ENCODE measurements at places on chromosomes 7 and 10.

DNA sequence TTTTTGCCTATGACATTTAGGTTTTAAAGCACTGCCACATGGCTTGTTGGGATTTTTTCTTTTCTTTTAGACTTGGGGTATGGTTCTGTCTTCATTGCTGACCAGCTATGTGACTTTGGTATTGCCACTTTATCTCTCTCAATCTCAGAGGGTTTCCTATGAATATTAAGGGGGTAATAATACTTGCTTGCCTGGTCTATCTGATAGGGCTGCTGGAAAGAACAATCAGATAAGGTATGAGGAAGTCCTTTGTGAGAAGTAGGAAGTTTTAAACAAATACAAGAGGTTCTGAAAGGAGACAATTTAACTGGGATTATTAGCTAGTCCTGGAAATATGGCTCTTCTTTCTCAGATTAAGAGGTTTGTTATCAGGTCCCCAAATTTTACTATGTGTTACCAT is 80.8 kb downstream of the ZNF92 start:
- DNase-seq = no peak

DNA sequence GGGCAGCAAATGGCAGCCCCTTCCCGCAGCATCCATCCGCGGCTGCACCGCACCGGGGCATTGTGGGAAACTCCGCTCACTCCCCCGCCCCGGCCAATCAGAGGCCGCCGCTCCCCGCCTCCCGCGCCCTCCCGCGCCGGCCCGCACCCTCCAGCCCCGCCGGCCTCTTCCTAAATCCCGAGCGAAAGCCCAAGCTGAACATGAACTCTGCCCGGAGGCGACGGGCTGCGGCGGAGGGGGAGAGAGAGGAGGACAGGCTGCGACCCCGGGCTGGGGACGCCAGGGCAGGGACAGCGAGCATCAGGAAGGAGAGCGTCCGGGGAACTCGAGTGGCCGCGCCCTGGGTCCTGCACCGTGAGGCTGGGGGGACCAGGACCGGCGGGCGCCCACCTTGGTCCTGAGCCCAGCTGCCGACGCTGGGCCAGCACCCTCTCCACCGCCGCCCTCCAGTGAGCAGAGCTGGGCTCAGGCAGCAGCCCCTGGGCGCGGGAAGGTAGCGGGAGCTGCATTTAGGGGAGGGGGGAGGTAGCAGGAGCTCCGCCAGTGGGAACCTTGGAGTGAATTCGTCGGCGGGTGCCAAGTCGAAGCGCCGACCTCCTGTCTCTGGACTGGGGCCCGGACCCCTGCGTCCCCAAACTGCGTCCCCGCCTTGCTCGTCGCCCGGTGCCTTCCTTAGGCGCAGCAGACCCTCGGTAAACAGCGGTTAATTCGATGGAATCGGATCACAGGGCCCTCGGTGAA is at the start of gene DGKI:
Gene DGKI, minus strand, starts transcription at position 148 of the 741 bp plus-strand sequence.
- DNase-seq = no peak

DNA sequence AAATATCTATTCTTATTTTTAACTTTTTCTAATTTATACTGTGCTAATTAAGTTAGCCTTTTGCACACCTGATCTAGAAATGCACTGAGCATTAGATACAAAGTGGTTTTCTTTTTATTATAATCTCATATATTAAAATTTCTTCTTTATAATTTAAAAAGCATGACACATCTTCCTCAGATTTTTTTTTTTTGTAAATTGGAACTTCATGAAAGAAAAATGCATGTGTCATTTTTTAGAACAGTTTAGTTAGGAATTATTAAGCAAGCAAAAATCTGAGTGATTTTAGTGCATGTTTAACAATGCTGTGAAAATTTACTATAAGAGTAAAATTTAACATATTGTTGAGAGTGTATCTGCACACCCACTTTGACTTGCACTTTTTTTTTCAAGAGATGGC is 367.9 kb downstream of the TFEC start:
- no peak for DNase-seq

DNA sequence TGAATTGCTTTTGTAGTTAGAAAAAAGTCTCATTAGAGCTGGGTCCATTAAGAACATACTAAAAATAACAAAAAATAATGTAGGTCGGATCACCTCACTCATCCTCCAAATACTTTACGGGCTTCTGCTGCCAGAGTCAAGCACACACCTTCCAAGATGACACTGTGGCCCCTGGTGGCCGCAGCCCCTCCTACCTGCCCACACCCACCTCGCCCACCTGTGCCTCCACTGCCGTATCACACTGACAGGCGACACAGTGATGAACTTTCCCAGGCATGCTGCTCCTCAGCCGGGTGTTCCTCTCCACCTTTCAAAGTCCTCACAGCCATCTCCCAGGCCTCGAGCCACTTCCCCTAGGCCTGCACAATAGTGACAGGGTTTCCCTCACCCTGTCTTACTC is 60.9 kb downstream of the STK17A start:
- no peak for DNase-seq

GRCh38 chr10:32446536-32447406 is 831 bp downstream of the CCDC7 start:
- DNase-seq = no peak

GRCh38 chr7:128879939-128880746 is 17.5 kb downstream of the ATP6V1F start:
- DNase-seq = no peak

- DNase-seq = no peak
Observed at GRCh38 chr10:14659626-14660196, 115.0 kb downstream of the FAM107B start.

GRCh38 chr10:19902456-19902855 is 86.2 kb downstream of the PLXDC2 start:
- DNase-seq = no peak

GRCh38 chr7:51140199-51141164 is 176.1 kb downstream of the COBL start:
- DNase-seq = no peak

DNA sequence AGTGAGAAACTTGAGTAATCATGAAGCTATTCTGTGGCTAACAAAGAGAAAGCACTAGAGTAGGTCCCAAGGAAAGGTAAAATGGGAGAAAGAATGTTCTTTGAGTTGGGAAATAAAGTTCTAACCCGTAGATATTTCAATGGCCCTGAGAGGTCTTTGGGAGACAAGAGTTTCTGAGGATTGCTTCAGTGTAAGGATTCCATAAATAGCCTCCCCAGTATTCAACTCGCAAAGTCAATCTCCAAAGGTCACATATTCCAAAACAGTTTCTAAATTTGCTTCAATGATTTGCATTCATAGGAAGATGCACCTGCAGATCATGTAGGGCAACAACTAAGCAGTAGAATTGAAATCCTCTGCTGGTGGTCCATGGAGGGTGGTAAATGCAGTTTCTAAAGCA is 238.5 kb downstream of the TMEM178B start:
- DNase-seq = no peak

DNA sequence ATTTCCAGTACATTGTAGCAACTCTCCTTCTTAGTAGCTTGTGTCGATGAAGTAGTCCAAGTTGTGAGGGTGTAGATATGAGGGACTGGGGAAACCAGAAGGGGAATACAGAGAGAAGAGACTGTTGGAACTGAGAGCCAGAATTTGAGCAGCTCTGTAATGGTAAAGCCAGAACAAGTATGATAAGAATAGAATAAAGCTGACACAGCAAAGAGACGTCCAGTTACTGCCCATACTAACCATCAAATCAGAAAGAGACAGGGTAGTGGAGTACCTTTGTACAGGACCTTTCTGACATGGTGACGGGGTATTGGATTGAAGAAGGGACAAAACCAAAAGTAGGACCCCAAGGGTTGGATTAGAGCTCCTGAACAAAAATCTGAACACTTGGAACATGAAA is 206.0 kb downstream of the SEMA3E start:
- no peak for DNase-seq

- no peak for DNase-seq
Observed at GRCh38 chr7:117808341-117808757, 64.9 kb downstream of the CTTNBP2 start.

GRCh38 chr10:5566614-5567013 is 41.9 kb downstream of the CALML3 start:
- DNase-seq = no peak

GRCh38 chr7:130853503-130854279 is 119.7 kb upstream of the KLF14 start:
- peak; percentile 82 for DNase-seq

DNA sequence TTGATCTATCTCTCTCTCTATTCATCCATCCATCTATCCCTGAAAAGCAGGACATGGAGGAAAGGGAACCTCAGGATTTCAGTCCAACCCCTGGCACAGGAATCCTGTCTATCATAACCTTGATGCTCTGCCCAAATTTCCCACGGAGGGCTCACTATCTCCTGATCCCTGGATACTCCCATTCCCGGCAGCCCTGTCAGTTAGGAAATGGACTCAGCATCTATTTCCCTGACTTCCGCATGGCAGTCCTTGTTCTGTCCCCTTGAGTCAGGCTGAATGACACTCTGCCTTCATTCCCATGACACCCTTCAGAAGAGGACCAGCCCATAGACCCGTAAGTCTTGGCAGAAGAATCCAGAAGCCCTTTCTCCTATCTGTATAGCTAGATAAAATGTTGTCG is 77.7 kb downstream of the VWA2 start:
- no peak for DNase-seq

GRCh38 chr7:79877874-79878465 is 256.7 kb upstream of the GNAI1 start:
- no peak for DNase-seq

GRCh38 chr7:151504715-151505326 is 14.9 kb downstream of the RHEB start:
- no peak for DNase-seq

- DNase-seq = peak; percentile 98
Observed at GRCh38 chr10:113087165-113088029, 137.3 kb downstream of the TCF7L2 start.

DNA sequence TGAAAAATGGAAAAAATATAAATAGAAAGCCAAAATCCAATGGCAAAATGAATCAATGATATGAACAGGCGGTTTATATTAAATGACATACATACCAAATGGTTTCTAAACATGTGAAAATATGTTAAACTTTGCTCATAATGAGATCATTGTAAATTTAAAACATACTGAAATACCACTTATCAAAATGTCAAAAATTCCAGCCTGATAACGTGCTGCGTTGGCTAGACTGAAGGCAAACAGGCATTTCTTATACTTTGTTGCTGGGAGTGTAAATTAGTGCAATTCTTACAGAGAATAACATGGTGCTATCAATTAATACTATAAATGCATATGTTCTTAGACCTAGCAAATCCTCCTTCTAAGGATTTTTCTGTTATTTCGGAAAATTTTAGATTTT is 225.8 kb upstream of the FAM3C start:
- DNase-seq = no peak

DNA sequence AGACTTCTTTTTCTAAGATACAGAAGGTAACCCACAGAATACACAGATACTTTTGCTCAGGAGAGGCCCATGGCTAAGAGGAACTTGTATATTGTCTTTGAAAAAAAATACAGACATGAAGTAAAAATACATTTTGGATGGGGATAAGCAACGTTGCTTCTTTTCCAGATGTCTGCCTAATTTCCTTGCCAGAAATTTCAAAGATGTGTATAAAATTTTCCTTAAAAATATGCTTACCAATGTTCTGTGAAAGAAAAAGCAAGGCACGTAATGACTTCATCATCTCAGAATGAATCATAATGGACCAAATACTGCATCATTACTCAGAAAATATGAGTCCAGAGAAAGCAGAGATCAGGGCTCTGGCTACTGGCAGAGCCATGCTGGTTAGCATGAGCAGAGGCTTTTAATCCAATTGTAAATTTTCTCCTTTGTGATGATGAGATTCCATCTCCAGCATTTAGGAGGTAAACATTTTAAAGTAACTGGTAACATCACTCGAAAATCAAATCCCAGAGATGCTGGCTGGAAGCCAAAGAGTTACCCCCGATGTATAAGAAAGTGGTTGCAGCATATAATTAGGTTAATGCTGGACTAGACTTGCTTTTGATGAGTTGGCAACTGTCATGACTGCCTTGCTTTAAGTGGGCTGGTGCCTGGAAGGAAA is 272.5 kb downstream of the SEMA3A start:
- peak; percentile 10 for DNase-seq

- no peak for DNase-seq
Observed at GRCh38 chr7:65975814-65976445, 6.1 kb downstream of the GUSB start.

GRCh38 chr7:122532406-122533269 is 166.3 kb downstream of the RNF133 start:
- DNase-seq = no peak

- DNase-seq = no peak
Observed at GRCh38 chr10:88676283-88677060, 12.2 kb downstream of the LIPF start.
